ENCODE measurements at places on chromosomes 5 and 9.

- DNase-seq = no peak
Observed at GRCh38 chr5:6401410-6401809, 23.1 kb upstream of the MED10 start.

DNA sequence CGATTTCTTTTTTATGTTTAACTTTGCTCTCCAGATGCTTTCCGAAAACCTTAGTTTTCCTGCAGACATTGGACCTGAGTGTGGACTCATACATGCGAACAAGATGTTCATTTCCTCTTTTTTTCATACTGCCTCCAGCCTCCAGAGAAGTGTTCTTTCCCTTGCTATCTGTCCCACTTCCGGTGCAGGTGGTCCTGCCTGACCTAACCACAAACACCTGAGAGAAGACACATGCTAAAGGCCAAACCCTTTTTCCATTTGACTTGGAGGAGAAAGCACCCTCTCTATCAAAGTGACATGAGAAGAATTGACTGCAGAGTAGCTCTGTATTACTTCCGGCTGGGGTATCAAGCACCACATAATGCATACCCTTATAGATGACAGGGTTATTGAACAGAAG is 334.0 kb downstream of the ARHGEF28 start:
- no peak for DNase-seq

DNA sequence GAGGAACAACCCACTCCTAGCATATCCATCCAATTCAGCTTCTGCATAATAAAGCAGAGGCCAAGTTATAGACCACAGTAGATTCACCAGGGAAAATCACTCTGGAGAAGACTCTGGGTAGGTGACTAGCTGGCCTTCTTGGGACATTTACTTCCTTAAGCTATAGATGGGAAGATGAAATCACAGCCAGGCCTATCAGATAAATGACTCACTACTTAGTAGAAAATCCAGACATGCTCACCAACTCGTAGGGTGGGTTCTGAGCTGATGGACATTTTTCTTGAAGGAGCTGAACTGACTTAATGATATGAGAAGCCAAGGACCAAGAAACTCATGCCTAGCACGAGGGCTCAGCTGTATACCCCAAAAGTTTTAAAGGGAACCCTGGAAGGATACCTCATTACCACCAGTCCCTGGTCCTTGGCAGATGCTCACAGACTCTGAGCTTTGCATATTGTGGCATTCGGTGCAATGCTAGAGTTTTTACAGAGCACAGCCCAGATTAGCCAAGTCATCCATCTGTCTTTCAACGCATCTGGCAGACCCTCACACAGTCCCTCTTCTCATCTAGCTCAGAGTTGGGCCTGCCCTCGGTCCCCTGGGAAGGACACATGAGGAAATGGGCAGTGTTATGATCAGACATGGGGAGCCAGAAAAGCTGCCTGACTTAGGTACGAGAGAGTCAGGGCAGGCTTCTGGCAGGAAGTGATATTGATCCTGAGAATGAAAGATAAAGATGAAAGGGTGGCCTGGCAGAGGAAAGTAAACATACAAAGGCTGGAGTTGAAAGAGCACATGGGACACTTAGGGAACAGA is 15.0 kb downstream of the ACSL6 start:
- no peak for DNase-seq

GRCh38 chr5:12016159-12016746 is 112.0 kb upstream of the CTNND2 start:
- DNase-seq = no peak

- no peak for DNase-seq
Observed at GRCh38 chr5:34717426-34718327, 61.5 kb downstream of the RAI14 start.

- DNase-seq = no peak
Observed at GRCh38 chr5:156667616-156668015, 182.5 kb upstream of the PPP1R2B start.

GRCh38 chr9:109158651-109159050 is 8.4 kb downstream of the FRRS1L start:
- no peak for DNase-seq

DNA sequence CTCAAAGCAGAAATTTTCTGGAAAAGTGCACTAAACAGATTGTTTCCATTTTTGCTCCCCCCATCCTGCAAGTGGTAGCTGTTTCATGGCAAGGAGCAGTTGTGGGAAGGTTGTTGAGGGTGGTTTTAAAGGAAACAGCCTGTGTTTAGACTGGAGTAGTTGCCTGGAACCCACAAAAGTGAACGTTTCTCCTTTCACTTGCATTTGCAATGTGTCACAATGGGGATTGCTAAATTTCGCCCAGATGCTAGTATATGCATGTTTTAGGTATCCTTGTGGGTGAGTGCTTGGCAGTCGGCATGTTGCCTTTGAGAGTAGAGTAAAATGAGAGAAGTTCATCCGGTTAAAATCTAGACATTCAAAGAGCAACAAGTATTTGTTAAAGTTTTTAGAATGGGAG is 1099.9 kb upstream of the DMAC1 start:
- no peak for DNase-seq

DNA sequence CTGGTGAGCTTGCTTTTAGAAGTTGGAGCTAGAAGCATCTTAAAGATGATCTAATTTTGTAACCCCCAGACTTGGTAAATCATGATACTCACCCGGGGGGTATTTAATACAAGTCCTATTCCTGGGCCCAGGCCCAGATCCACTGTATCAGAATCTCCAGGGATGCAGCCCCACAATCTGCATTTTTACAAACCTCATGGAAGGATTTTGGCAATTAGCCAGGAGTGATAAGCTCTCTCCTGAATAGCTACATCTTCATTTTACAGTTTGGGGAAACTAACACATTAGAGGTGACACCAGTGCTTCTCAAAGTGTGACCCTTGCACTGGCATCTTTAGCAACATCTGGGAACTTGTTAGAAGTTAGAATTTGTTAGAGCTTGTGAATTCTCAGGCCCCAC is 31.2 kb upstream of the OTP start:
- no peak for DNase-seq

DNA sequence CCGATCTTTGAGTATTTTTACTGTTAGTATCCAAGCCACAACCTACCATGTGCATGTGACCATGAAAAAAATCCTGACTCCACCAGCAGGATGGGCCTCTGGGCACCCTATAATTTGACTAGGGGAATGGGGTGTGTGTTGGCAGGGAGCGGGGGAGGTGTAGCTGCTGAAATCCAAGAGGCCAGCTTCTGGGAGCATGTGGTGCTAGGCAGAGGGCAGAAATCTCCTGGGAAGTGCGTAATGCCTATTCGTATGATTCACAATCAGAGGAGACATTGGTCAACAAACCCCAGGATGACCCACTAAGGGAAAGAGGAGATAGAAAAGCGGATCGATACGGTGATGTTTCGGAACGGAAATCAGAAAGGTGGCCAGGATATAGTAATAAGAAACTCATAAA is 149.9 kb downstream of the ARSB start:
- no peak for DNase-seq

- DNase-seq = no peak
Observed at GRCh38 chr9:90458485-90458884, 184.1 kb downstream of the DIRAS2 start.

GRCh38 chr5:76620166-76620565 is 3.0 kb downstream of the F2RL2 start:
- no peak for DNase-seq

- DNase-seq = no peak
Observed at GRCh38 chr9:68895741-68896478, 118.0 kb downstream of the PRKACG start.

DNA sequence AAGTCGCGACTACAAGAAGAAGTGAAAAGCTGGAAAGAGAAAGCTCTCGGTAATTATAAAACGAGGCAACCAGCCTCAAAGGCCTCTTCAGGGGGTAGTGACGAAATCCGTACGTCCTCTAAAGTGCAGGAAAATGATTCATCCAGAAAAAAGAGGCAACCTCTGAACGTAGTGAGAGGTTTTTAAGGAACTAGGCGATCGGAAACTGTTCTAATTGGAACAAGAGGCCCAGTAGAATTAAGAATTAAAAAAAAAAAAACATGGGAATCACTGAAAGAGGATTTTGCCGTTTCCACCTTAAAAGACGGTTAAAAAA is 1.0 kb downstream of the CSNK1A1 start:
- DNase-seq = no peak

DNA sequence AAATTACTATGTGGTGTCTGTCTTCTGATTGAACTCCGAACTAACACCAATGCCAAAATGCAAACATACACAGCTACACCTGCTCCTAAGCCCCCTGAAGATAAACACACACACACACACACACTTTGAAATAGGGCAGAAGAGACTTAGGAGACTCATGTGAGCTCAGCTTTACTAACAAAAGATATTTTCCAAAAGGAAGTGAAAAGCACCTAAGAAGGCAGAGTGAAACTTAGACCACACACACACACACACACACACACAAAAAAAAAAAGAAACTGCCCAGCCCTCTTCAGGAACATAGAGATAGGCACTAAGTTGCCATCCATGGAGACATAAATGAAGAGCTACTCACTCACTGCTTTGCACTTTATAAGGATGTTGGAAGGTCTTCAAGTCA is 45.2 kb upstream of the APC start:
- no peak for DNase-seq

DNA sequence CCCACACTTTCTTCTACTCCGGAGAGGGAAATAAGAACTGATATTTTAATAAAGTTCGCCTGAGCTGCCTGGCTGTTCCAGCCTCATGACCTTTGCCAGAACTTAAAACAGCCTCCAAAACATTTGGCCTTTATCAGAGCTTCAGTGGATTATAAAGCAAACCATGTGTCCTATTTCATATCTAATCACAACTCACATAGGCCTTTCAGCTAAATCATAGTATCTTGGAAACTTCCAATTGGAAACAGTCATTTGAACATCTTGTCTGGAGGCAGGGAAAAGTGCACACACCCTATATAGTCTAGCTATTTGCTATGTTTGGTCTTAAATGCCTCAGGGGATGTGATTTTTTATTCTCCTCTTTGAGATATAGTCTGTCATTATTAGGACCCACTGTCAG is 46.0 kb upstream of the FREM1 start:
- no peak for DNase-seq

DNA sequence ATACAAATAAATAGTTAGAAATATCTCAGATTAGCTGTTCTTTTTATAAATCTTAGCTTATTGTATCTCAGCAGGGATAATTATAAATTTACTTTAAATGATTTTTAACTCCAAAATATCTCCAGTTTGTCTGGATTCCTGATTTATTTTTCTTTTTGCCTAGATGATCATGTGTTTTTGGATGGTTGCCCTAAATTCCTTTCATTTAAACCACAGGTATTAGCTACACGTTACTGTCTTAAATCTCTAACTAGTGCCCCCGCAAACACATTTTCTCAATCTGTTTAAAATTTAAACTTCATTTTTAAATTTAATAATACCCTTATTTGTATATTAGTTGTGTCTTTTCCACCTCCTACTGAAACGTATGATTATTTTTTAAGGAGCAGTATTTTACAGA is 5.6 kb downstream of the FER start:
- no peak for DNase-seq

- peak; percentile 43 for DNase-seq
Observed at GRCh38 chr9:74496819-74497747, at the start of gene RORB. RORB (plus strand) TSS chr9:74497335; CDS start chr9:74497977, 642 bp downstream.

DNA sequence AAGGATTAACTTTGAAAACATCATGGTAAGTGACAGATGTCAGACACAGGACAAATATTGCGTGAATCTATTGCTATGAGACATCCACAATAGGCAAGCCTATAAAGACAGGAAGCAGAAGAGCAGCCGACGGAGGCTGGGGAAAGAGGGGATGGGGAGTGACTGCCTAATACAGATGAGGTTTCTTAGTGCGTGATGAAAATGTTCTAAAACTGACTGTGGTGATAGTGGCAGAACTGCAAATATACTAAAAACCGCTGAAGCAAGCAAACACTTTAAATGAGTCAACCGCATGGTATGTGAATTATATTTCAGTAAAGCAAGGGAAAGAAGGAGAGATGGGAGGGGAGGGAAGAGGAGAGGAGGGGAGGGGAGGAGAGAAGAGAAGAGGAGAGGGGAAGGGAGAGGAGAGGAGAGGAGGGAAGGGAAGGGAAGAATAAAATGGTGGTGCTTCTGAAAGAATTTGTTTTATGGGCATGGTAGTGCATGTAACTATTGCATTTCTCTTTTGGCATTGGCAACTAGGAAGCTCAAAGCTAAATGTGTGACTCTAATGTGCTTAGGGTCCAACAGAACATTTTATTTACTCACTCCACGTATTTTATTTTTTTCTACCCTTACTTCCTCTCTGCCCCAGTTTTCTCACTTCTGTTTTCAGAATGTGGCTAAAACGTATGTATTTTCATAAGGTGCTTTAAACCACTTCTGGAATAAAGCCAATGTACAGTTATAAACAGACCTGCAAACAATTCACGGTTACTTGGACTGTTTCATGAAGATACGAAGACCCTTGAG is 21.3 kb downstream of the AKNA start:
- DNase-seq = no peak
